ENCODE measurements at places on chromosomes 5 and 9.

DNA sequence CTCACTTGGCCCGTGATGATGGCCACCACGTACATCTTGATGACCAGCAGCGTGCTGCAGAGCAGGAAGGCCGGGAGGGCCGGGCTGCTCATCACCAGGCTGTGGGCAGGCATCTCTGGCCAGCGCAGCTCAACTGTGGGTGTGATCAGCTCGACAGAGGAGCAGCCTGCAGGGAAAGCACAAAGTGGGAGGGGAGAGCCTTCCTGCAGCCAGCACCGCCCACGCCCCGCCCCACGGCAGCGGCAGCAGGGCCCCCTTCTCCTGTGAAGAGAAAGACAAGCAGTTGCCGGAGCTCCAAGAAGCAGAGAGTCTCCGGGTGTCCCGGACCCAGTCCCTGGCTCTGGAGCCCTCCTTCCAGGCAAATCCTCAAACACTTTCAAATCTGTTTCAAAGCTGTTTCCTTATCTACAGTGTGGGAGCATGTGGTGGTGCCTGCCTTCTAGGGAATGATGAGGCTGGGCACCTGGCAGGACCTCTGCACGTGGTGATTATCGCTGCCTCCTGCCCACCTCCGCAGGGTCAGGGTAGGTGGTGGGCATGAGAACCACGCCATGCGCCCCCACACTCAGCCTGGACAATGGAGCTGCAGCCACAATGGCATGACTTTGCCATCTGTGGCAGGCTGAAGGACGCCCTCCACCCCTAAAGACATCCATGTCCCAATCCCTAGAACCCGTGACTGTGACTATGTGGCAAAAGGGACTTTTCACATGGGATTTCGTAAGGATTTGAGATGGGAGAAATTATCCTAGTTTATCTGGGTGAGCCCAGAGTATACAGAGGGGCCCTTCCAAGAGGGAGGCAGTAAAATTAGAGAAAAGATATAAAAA lies at the start of gene PTGES:
PTGES (minus strand) TSS at position 143 of the 830 bp plus-strand sequence; CDS start at position 113, 30 bp downstream.
- peak; percentile 58 for DNase-seq

GRCh38 chr9:71783120-71783523 lies 14.8 kb upstream of the CEMIP2 start:
- peak; percentile 80 for DNase-seq

DNA sequence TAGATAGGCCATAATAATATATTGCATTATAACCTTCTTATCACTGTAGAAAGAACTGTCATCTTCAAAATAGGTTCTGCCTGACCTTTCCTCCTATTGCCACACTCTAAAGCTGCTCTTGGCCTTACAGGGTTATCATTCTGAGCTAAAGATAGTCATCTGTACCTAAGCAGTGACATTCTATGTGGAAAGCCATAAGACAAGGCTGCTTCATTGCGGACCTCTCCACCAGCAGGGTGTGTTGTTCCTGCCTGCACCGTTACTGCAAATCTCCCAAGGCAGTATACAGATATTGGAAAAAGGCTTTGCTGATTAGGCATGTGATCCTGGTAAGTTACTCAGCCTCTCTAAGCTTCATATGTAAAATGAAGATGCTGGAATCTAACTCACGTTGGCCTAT lies 8.1 kb downstream of the ZNF622 start:
- no peak for DNase-seq

- no peak for DNase-seq
These were observed 716 bp downstream of the HARS1 start for GRCh38 chr5:140690376-140690932.

GRCh38 chr9:34123682-34124081 lies 2.8 kb downstream of the DCAF12 start:
- DNase-seq: no peak

DNA sequence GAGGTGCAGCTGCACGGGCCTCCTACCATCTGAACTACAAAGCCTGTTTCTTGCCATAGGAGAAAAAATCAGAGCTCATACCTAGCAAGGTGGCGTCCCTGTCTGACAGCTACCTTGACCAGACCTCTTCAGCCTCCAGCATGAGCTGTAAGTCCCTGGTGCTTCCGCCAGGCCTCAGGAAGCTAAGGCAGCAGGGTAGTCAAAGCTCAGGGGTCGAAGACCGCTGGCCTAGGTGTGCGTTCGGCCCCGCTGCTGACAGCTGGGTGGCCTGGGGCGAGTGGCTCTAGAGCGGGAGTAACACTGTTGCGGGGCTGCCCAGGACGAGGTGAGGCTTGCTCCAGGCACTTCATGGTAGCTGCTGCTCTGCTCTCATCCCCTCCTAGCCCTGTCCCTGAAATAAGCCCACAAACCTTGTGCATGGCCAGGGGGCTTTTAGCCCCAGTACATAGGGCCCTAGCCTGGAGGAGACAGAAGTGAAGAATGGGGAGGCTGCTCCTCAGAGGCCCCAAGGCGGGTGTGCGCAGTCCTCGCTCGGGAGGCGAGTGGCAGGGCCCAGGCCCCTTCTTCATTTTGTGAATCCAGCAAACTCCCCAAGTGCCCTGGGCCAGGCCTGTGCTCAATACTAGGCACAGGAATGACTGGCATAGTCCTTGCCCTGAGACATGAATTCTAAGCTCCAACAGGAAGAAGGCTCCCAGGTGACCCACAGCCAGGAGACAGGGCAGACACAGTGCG lies 5.4 kb downstream of the TOR2A start:
- DNase-seq: no peak

DNA sequence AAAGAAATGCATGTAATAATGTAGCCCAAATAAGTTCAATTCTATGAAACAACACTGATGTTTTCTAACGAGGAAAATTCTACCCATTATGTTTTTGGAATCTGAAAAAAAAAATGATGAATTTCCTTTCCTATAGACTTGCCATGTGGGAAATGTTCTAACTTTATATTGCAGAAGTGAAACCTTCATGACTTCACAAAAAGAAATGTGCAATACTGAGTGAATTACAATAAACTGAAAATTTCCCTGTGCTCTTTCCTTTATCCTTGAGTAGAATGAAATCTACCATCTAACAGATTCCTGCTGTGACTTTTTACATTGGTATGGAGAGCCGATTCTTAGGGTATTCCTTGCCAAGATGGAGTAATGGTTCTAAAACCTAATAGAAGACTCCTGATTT lies 1622.5 kb downstream of the MAT2B start:
- no peak for DNase-seq

GRCh38 chr5:93596676-93597490 lies 13.9 kb downstream of the NR2F1 start:
- no peak for DNase-seq

DNA sequence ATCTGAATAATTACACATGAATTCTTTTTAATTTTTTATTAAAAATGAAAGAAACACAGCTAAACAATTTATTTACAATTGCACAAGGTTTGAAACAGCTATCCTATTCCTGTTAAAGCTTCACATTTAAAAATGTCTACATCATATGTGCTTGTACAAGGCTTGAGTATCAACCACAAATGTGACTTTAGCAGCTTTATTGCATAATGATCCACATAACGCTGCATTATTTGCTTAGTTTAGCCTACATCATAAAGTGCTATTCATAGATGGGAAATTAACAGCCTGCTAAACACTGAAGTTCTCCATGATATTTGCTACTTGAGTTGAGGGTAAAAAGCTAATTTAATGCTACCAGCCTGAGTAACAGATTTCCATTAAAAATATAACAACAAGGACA lies 45.0 kb downstream of the TRIM36 start:
- DNase-seq: no peak

Data from activated T-helper 1 cell treated with anti-CD3 and anti-CD28 coated beads, Interleukin-12 subunit alpha, Interleukin-12 subunit beta, Interleukin-2, Interleukin-4 antibody, amounts not matched to agents 30 ng/mL and 10 ng/mL and 1 ng/mL, durations not matched to agents 14 hours and 24 hours and 36 hours (primary cell).